Left lobe of liver (tissue), 2 donors: ENCODE measurements at places on chromosomes 16 and 17. TPM values are rescaled to one million over a fixed set of nuclear protein-coding genes. Genes with fewer than 3 reads are reported as not detected.
A peak's percentile ranks its signal among the peaks of the same experiment; 100 is the strongest.

- DNase-seq, result no peak
These were observed 28.5 kb upstream of the VAT1L start for GRCh38 chr16:77759821-77760220.

DNA sequence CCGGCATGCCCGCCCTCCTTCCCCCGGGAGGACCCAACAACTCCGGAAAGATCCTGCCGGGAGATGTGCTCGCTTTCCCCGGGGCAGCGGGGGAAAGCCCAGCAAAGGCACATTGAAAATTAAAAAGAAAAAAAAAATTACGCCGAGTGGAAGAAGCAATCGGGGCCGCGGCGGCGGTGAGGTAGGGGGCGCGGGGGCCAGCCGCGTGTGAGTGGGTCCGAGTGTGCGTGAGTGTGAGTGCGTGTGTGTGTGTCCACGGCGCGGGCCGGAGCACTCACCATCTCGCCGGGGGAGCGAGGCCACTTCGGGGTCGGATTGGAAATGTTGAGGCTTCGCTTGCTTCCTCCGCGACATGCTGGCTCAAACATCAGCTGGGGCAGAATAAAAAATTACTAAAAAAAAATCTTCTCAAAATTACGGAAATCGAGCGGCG, at the start of gene SALL1:
SALL1 (minus strand) TSS at position 383 of the 433 bp plus-strand sequence; CDS start at position 354, 29 bp downstream.
- no peak for DNase-seq

DNA sequence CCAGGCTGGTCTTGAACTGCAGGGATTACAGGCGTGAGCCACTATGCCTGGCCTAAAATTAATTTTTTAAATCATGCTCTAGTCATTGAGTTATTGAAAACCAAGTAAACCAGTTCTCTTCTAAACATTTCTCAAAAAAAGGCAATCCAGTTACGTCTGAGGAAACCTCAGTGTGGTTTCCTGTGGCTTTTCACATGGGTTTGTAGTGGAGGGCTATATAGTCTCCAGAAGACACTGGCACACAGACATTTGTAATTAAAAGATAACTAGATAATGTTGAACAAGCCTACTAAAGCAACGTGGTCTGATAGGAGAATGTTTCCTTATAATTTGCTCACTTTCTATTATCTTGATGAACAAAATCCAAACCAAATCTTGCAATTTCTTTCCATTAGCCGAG, 5.2 kb upstream of the TOB1 start:
- no peak for DNase-seq

GRCh38 chr17:63961355-63962212, 11.1 kb downstream of the SCN4A start:
- peak; percentile 73 for DNase-seq

- DNase-seq, result no peak
These were observed 4.6 kb upstream of the TAF15 start for GRCh38 chr17:35804658-35805192.

- DNase-seq, result peak; percentile 68
These were observed 150.8 kb downstream of the SSH2 start for GRCh38 chr17:29778956-29779811.

- no peak for DNase-seq
These were observed 538 bp upstream of the RAPGEFL1 start for GRCh38 chr17:40176754-40177110.

GRCh38 chr17:83007504-83008185, 71.8 kb upstream of the METRNL start:
- DNase-seq, result no peak

- DNase-seq, result no peak
These were observed 108.4 kb downstream of the OR1D5 start for GRCh38 chr17:2954898-2955445.

- peak; percentile 62 for DNase-seq
These were observed 508.7 kb downstream of the KCNJ2 start for GRCh38 chr17:70677783-70678647.

DNA sequence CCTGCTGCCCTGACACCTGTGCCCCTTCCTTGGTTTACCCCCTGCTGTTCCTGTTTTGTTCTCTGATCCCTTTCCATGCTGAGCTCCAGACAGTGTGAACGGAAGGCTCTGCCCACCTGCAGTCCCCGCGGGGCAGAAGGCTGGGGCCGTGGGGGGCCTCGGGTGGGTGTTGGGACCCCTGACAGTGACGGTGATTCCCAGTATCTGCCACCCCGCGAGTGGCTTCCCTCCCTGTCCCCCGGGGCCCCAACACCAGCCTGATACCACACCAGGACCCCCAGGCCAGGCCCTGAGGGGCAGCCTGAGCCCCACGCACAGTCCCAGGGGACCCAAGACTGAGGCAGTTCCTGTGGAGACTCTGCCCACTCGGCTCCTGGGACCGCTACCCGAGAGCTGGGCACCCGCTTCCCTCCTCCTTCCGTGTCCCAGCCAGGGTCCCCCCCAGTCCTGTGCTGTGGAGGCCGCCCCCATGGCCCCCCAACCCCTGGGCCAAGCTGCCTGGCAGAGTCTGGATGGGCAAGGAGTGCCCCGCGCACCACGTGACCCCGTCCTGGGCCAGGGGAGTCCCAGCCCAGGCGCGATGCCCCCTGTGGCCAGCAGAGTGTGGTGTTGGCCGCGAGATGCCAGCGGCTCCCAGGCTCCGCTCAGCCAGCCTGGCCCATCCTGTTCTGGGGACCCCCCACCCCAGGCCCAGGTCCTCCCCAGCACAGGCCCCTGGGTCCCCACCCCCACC, 10.0 kb upstream of the C1QTNF8 start:
- DNase-seq, result peak; percentile 78

GRCh38 chr17:29826114-29826692, 103.8 kb downstream of the SSH2 start:
- no peak for DNase-seq

- no peak for DNase-seq
These were observed 98.1 kb upstream of the SEC14L1 start for GRCh38 chr17:77042476-77043231.

- DNase-seq, result no peak
These were observed 4.2 kb upstream of the MAFG start for GRCh38 chr17:81931557-81932332.

GRCh38 chr17:62043140-62043539, 21.9 kb downstream of the MED13 start:
- DNase-seq, result no peak

DNA sequence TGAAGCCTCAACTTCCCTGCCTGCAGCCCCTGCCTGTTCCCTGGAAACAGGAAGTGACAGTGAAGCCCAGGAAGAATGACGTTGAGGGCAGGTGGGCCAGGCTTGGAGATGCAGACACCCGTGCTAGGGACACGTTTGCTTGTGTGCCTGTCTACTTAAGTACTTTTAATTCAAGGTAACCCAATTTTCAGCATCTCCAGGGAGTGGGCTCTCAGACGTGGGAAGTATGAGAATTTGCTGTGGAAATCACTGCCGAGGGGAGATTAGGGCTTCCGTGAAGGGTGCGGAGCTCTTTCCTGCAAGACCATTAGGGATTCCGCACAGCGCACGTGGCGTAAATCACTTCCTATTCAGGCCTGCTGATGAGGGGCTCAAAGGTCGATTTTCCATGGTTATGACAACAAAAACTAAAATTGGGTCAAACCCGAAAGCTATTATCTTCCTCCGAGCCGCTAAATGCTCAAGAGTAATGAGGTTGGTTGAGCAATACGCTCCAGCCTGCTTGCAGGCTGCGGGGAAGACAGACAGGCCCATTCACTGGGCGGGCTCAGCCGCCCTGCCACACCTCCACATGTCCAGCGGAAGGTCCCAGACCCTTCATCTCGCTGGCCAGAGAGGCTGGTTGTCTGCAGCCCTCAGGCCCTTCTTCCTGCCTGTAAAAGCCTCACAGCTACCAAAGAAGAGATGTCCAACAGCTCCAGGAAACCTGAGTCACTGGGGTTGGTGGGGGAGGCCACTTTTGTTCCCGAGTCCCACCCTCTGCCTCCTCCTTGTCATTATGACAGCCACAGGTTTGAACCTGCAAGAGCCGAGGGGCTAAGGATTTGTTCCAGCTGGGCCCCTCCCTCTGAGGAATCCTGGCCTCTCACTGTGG, 109.9 kb downstream of the RBFOX3 start:
- no peak for DNase-seq

GRCh38 chr16:6286176-6286575, 1046.5 kb upstream of the RBFOX1 start:
- DNase-seq, result no peak

EARS2 gene
- total RNA-seq, result 15.9 TPM

RBFOX1 gene
- total RNA-seq, result not detected

AOC2 gene
- 2.6 TPM for total RNA-seq

KRTAP3-1 gene
- total RNA-seq, result not detected

YBX2 gene
- total RNA-seq, result 0.81 TPM

SULT1A2 gene
- total RNA-seq, result 50.3 TPM

PMP22 gene
- total RNA-seq, result 3.6 TPM

TEKT1 gene
- total RNA-seq, result not detected

HSPB9 gene
- total RNA-seq, result 1.1 TPM
